T-helper 17 cell (primary cell): ENCODE measurements at places on chromosomes 4 and X. TPM values are rescaled to one million over a fixed set of nuclear protein-coding genes. Genes with fewer than 3 reads are reported as not detected.

- H3K4me1 ChIP-seq: no peaks in the 10 kb centered on the region
- no peak overlapping the region for H3K4me3 ChIP-seq
- H3K27ac ChIP-seq: no peak overlapping the region
- no peak for DNase-seq
- H3K27me3 ChIP-seq: no peaks in the 10 kb centered on the region
- H3K36me3 ChIP-seq: peaks cover 2% of the 10 kb centered on the region
Observed at GRCh38 chrX:107894038-107894437, 68.4 kb downstream of the MID2 start.

DNA sequence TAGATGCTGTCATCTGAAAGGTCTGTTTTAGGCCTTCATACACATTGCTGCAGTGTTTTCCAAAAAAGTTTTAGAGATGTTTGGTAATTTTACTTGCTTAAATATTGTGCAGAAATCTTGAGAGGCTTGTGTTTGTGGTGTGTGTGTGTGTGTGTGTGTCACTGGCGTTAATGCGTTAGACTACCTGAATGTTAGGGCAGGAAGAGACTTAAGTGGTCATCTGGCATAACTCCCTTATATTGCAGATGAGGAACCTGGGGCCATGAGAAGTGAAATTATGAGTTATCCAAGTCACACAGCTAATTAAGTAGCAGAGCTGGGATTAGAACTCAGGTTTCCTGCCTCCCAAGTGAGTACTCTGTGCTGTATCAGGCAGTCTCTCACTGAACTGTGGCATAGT, 1.4 kb downstream of the LSM6 start:
- H3K4me1 ChIP-seq: peaks cover 38% of the 10 kb centered on the region
- DNase-seq: no peak
- no peaks in the 10 kb centered on the region for H3K36me3 ChIP-seq
- peak overlapping the region; percentile 88 for H3K4me3 ChIP-seq

GRCh38 chr4:40736910-40737309, 12.8 kb upstream of the NSUN7 start:
- no peaks in the 10 kb centered on the region for H3K36me3 ChIP-seq
- no peak overlapping the region for H3K4me3 ChIP-seq
- DNase-seq: no peak
- no peak overlapping the region for H3K27ac ChIP-seq

DNA sequence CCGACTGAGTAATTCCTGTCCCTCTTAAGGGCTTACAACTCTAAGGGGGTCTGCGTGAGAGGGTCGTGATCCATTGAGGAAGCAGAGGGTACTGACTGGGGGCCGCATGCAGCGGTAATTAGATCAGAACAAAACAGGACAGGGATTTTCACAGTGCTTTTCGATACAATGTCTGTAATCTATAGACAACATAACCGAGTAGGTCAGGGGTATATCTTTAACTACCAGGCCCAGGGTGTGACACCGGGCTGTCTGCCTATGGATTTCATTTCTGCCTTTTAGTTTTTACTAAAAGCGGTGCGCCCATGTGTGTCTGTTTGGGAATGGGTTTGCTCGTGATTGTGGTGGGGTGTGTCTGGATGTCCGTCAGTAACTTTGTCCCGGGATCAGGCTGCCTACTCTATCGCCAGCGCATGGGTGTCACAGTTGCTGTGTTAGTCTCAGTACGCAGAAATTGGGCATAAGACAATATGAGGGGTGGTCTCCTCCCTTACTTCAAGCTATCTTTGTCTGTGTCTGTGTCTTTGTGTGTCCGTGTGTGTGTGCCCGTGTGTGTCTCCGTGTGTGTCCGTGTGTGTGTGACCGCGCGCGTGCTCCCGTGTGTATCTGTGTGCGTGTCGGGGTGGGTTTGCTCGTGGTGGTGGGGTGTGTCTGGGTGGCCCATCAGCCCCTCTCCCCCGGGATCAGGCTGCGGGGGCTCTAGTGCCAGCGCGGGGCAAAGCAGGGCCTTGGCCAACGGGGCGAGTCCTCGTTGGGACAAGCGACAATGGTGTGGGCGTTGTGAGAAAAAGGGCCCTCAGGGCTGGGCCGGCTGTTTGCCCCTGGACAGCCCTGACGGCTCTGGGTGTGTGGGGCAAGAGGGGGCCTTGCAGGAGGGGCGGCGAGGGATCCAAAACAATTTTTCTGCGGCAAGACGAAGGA, 10.4 kb downstream of the FRG2 start:
- H3K36me3 ChIP-seq: peaks cover 17% of the 10 kb centered on the region
- no peak for DNase-seq
- H3K4me1 ChIP-seq: peaks cover 39% of the 10 kb centered on the region
- peak overlapping the region; percentile 27 for H3K27ac ChIP-seq

DNA sequence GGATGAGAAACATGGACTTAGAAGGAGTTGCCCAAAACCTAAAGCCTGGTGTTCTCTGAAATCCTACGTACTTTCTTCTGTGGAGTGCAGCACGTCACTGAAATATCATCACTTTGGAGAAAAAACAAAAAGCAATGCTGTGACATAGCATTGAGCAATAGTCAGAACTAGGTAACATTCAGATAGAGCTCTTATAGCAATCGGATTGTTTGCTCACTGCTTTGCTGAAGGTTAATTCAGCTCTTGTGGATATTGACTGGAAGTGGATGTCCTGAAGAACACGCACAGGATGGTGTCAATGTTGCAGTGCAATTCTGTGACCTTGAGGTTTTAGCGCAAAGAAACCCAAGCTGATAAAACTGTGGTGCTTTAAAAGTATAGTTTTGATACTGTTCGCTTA, 114.2 kb upstream of the GRXCR1 start:
- no peak for DNase-seq
- H3K4me1 ChIP-seq: peaks cover 3% of the 10 kb centered on the region
- no peak overlapping the region for H3K27ac ChIP-seq
- H3K27me3 ChIP-seq: no peaks in the 10 kb centered on the region
- H3K36me3 ChIP-seq: no peaks in the 10 kb centered on the region

GRCh38 chr4:6693231-6694176, at the start of gene S100P:
TSS of gene S100P (plus strand) at chr4:6693878. CDS start at chr4:6693933, 55 bp downstream.
- H3K27ac ChIP-seq: peak within 1 kb of the TSS; percentile 100
- H3K4me1 ChIP-seq: peaks cover 67% of the 10 kb centered on the region
- H3K36me3 ChIP-seq: no peaks in the 10 kb centered on the region
- H3K27me3 ChIP-seq: no peaks in the 10 kb centered on the region

- no peak for DNase-seq
- H3K4me3 ChIP-seq: peak overlapping the region; percentile 71
- H3K27ac ChIP-seq: no peak overlapping the region
- H3K27me3 ChIP-seq: peaks cover 54% of the 10 kb centered on the region
Observed at GRCh38 chrX:119991005-119991787, 47.6 kb upstream of the NKAP start.

GRCh38 chr4:73662709-73663546, 42.7 kb upstream of the RASSF6 start:
- no peaks in the 10 kb centered on the region for H3K36me3 ChIP-seq
- no peaks in the 10 kb centered on the region for H3K4me1 ChIP-seq
- no peak overlapping the region for H3K27ac ChIP-seq

BEND2 gene
- 0.07 TPM for total RNA-seq

UBL4A gene
- total RNA-seq: 30.6 TPM

ARHGAP6 gene
- 0.30 TPM for total RNA-seq

MAGEC2 gene
- not detected for total RNA-seq
